Neural progenitor cell (in vitro differentiated cells): ENCODE measurements at places on chromosomes 2 and 18. TPM values are rescaled to one million over a fixed set of nuclear protein-coding genes. Genes with fewer than 3 reads are reported as not detected.

ORC4 gene
- total RNA-seq = 165 and 314 TPM in 2 replicates

SLC38A11 gene
- not detected in 2 replicates for total RNA-seq

DNA sequence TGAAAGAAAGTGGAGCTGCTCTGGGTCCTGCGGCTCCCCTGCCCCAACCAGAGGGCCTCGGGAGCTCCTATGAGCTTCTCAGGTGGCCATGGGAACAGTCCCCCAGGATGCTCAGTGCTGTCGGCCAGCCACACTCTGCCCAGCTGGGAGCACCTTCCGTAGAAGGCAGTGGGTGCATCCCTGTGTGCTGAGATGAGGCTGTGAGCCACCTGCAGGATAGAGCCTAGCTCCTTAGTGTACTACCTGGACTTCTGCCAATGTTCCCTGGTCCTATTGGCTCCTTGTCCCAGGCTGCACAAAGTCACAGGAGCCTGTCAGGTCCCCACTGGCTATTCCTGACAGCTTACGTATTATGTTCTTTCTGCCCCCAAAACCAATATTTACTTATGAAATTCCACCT is 16.1 kb downstream of the PRELID3A start:
- H3K4me1 ChIP-seq = peaks cover 11% of the 10 kb centered on the region
- H3K36me3 ChIP-seq = peaks cover 3% of the 10 kb centered on the region
- H3K27me3 ChIP-seq = no peaks in the 10 kb centered on the region
- H3K4me3 ChIP-seq = no peak overlapping the region

DNA sequence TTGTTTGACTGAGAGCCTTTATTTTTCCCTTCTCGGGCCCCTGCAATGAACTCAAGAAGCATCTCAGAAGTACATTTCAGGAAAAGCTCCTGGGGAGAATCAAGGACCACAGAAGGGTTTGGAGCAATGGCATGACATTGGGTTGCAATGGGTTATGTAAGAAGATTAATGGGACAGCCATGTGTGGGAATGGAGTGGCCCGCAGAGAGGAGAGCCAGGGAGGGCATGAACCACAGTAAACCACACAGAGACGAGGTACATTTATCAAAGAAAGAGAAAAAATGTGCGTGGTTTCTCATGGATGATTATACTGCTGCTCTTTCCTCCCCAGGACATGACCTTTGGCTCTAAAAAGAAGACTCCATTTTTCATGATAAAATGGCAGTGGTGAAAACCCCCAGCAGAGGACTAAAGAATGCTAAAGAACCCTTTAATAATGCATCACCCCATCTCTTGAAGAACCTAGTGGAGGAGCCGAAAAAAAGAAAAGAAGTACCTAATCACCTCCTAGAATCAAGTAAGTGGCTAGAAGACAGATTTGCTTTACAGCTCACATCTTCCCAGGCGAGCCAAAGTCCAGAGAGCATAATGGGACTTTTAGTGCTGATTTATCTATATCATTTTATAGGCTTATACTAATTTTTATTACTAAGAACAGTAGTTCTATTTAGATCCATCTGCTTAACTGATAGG is 1.7 kb downstream of the CFAP221 start:
- no peak overlapping the region for H3K27ac ChIP-seq
- DNase-seq = no peak
- H3K4me3 ChIP-seq = no peak overlapping the region
- no peaks in the 10 kb centered on the region for H3K36me3 ChIP-seq
- H3K27me3 ChIP-seq = peaks cover 23% of the 10 kb centered on the region
